ENCODE measurements at places on chromosomes 3 and 15.

- DNase-seq, result no peak
Measured at GRCh38 chr15:89034305-89034704, 54.0 kb upstream of the ABHD2 start.

GRCh38 chr3:130901463-130902204, 7.8 kb downstream of the ATP2C1 start:
- DNase-seq, result no peak

DNA sequence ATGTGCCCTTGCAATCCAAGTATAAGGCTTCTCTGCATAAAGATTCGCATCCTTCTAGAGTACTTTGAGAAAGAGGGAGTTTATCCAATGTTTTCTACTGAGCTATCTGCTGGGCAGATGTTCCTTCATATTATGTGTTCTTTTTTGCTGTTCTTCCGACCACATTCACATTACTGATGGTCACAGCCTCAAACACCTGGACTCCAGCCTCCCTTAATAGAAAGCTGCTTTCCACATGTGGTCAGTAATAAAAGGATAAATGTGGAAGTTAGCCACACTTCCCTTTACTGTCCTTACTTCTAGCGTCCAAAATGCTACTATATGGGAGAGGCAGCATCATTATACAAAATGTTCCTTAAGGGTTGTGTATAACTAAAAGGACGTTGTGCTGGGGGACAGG, 116.9 kb downstream of the CD47 start:
- DNase-seq, result no peak

GRCh38 chr3:76310089-76310488, 524.7 kb upstream of the ZNF717 start:
- no peak for DNase-seq

- DNase-seq, result no peak
Measured at GRCh38 chr3:94996743-94997142, 933.9 kb downstream of the NSUN3 start.

DNA sequence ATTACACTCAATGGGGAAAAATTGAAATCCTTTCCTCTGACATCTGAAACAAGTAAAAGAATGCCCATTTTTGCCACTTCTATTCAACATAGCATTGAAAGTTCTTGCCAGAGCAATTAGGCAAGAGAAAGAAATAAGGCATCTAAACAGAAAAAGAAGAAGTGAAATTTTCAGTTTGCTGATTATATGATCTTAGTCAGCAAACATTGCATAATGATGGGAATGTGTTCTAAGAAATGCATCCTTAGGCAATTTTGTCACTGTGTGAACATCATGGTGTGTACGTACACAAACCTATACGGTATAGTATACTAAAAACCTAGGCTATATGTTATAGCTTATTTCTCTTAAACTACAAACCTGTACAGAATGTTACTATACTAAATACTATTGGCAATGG, 278.0 kb downstream of the CGGBP1 start:
- no peak for DNase-seq

DNA sequence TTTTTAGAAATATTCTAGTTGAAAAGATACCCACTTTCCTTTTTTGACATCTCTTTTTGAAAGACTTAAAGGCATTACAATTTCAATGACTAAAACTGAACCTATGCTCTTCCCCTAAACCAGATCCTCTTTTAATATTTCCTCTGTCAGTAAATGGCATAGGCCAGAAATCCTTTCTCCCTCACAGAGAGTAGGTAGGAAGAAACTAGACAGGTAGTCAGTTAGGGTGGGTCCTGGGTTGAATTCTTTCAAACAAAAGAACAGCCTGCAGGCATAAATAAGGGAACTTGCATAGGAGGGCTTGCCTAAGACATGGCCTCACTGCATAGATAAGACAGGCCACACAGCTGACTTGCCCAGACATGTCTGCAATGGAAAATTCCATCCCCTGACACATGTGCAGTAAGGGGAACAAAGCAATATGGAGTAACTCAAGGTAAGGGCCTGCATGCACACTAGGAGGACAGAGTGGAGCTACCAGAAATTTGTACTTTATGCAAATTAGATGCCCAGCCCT, 23.1 kb downstream of the PLSCR5 start:
- no peak for DNase-seq

- DNase-seq, result no peak
Measured at GRCh38 chr3:16205156-16205870, 30.8 kb downstream of the GALNT15 start.

DNA sequence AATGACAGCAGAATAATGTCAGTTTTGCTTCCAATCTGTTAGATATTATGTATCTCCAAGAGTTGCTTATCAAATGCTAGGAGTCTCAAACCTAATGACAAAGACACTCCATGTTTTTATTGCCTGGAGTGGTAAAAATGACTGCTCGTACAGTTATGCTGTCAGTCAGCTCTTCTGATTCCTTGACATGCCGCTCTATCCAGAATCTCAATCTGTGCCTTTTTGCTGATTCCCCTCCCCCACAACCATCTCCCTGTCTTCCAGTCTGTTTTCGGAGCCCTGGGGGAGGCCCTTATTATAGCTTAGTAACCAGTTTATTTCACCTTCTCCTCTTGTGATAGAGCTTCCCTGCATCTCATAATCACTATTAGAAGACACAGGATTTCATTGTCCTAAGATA, 2.6 kb downstream of the MKRN2 start:
- DNase-seq, result no peak

DNA sequence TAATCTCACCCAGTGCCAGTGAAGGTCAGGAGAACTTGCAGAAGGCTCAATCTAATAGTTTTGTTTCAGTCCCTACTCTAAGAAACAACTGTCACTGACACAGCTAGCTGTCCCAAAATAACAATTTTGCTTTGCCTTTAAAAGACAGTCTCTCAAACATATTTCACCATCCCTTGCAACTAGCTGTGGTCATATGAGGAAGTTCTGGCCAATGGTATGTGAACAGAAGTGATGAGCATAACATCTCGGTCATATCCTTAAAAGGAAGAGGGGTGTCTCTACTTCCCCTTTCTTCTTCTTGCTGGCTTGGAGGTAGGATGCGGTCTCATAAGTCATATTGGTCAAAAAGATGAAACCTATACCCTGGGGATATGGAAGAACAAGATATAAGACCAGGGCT, 198.1 kb downstream of the NEK10 start:
- no peak for DNase-seq

- no peak for DNase-seq
Measured at GRCh38 chr3:11195201-11195600, 40.9 kb downstream of the HRH1 start.

GRCh38 chr15:62775932-62776331, 266.6 kb upstream of the TPM1 start:
- no peak for DNase-seq
